ENCODE measurements at places on chromosomes 13 and 19. TPM values are rescaled to one million over a fixed set of nuclear protein-coding genes. Genes with fewer than 3 reads are reported as not detected.

Gene MYH14
- polyA plus RNA-seq: 4.6 TPM

Gene PRRG2
- polyA plus RNA-seq: 0.71 TPM

- no peak for DNase-seq
These were observed 15.4 kb upstream of the CLN5 start for GRCh38 chr13:76976490-76976889.

DNA sequence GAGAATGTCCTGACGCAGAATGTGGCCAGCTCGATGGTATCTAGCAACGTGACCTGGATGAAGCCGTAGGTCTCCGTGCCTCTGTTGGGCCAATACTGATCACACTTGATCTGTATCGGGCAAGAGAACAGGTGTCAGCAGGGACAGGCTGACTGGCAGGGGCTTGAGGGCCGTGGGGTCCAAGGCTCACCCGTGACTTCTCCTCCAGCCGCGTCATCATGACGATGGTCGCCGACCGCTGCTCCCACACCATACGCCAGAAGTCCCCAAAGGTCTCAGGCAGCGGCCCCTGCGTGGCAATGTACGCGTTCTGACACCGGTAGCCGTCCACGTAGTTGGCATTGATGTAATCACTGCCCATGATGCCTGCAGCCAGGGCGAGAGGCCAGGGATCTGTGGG lies 126.2 kb downstream of the PTPRS start:
- DNase-seq: no peak

- DNase-seq: peak; percentile 93
These were observed 61.2 kb downstream of the MLLT1 start for GRCh38 chr19:6218491-6219146.
